ENCODE measurements at places on chromosomes 11 and 22.

- H3K4me3 ChIP-seq, result no peak overlapping the region
- H3K27me3 ChIP-seq, result no peaks in the 10 kb centered on the region
- H3K36me3 ChIP-seq, result no peaks in the 10 kb centered on the region
- ATAC-seq, result peak; percentile 71
- H3K27ac ChIP-seq, result no peak overlapping the region
Observed at GRCh38 chr11:124402326-124402922, 3.6 kb upstream of the OR8B3 start.

GRCh38 chr11:84130646-84131427, 844.7 kb upstream of the CCDC90B start:
- H3K36me3 ChIP-seq, result no peaks in the 10 kb centered on the region
- no peak overlapping the region for H3K27ac ChIP-seq
- no peaks in the 10 kb centered on the region for H3K4me1 ChIP-seq
- no peak for ATAC-seq

- H3K27me3 ChIP-seq, result no peaks in the 10 kb centered on the region
- ATAC-seq, result no peak
- no peak overlapping the region for H3K27ac ChIP-seq
- H3K4me3 ChIP-seq, result no peak overlapping the region
- no peaks in the 10 kb centered on the region for H3K36me3 ChIP-seq
- no peaks in the 10 kb centered on the region for H3K4me1 ChIP-seq
Observed at GRCh38 chr11:122308226-122308625, 192.2 kb upstream of the BLID start.

GRCh38 chr11:65553301-65554001, 4.7 kb downstream of the LTBP3 start:
- H3K27me3 ChIP-seq, result no peaks in the 10 kb centered on the region
- peaks cover 62% of the 10 kb centered on the region for H3K4me1 ChIP-seq
- no peak overlapping the region for H3K27ac ChIP-seq
- H3K36me3 ChIP-seq, result no peaks in the 10 kb centered on the region
- H3K4me3 ChIP-seq, result no peak overlapping the region

- no peak overlapping the region for H3K27ac ChIP-seq
- no peaks in the 10 kb centered on the region for H3K36me3 ChIP-seq
- no peak for ATAC-seq
- no peak overlapping the region for H3K4me3 ChIP-seq
- peaks cover 30% of the 10 kb centered on the region for H3K27me3 ChIP-seq
Observed at GRCh38 chr22:49300241-49300640, 527.4 kb downstream of the BRD1 start.

- H3K4me3 ChIP-seq, result no peak overlapping the region
- no peaks in the 10 kb centered on the region for H3K36me3 ChIP-seq
- peaks cover 7% of the 10 kb centered on the region for H3K27me3 ChIP-seq
Observed at GRCh38 chr22:32920032-32920628, 118.6 kb downstream of the TIMP3 start.

GRCh38 chr11:36426226-36426848, 83.7 kb downstream of the TRAF6 start:
- no peak overlapping the region for H3K4me3 ChIP-seq
- H3K4me1 ChIP-seq, result peaks cover 6% of the 10 kb centered on the region
- peaks cover 19% of the 10 kb centered on the region for H3K27me3 ChIP-seq
- no peak for ATAC-seq

- H3K4me3 ChIP-seq, result peak overlapping the region; percentile 98
- H3K36me3 ChIP-seq, result peaks cover 42% of the 10 kb centered on the region
- peaks cover 40% of the 10 kb centered on the region for H3K4me1 ChIP-seq
- H3K27me3 ChIP-seq, result no peaks in the 10 kb centered on the region
Observed at GRCh38 chr11:62664405-62665074, 470 bp downstream of the C11orf98 start.

DNA sequence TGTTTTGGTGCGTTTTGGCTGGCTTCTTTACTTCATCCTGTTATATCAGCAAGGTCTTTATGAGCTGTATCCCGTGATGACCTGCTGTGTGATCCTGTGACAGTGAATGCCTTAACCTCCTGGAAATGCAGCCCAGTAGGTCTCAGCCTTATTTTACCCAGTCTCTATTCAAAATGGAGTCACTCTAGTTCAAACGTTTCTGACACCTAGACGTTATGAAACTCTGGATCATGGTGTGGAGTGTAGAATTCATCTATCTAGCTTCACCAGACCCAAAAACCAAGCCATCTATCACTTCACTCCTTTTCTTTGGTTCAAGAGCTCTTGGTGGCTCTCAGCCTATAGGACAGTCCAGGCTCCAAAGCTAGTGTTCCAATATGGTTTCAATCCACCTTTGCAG, 28.2 kb upstream of the ZDHHC13 start:
- ATAC-seq, result no peak
- no peak overlapping the region for H3K27ac ChIP-seq
- H3K4me3 ChIP-seq, result no peak overlapping the region
- peaks cover 46% of the 10 kb centered on the region for H3K27me3 ChIP-seq

DNA sequence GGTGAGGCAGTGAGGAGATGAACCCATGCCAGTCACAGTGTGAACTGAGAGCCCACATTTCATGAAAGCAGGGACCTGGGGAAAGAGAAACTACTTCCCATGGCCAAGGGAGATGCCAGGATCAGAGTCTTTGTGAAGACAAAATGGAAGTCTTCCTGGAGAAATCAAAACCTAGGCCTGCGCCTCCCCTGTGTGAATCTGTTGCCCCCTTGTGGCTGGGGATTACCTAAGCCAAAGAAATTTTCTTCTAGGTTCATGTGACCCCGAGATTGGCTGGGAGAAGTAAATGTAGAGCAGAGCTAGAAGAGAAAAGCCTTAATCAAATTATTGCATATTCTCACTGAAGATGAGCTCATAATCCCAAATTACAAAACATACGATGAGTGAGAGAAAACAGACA, 1075.3 kb downstream of the TBC1D22A start:
- H3K27ac ChIP-seq, result no peak overlapping the region
- peaks cover 16% of the 10 kb centered on the region for H3K4me1 ChIP-seq
- H3K27me3 ChIP-seq, result peaks cover 66% of the 10 kb centered on the region
- no peaks in the 10 kb centered on the region for H3K36me3 ChIP-seq
- ATAC-seq, result no peak
- no peak overlapping the region for H3K4me3 ChIP-seq

GRCh38 chr11:133402551-133402950, 129.8 kb downstream of the OPCML start:
- H3K27me3 ChIP-seq, result no peaks in the 10 kb centered on the region
- no peak for ATAC-seq
- H3K27ac ChIP-seq, result no peak overlapping the region
- no peaks in the 10 kb centered on the region for H3K36me3 ChIP-seq
- H3K4me1 ChIP-seq, result no peaks in the 10 kb centered on the region

GRCh38 chr11:69486773-69487291, 5.4 kb downstream of the LINC01488 start:
- no peaks in the 10 kb centered on the region for H3K4me1 ChIP-seq
- no peak overlapping the region for H3K4me3 ChIP-seq
- peaks cover 9% of the 10 kb centered on the region for H3K27me3 ChIP-seq

DNA sequence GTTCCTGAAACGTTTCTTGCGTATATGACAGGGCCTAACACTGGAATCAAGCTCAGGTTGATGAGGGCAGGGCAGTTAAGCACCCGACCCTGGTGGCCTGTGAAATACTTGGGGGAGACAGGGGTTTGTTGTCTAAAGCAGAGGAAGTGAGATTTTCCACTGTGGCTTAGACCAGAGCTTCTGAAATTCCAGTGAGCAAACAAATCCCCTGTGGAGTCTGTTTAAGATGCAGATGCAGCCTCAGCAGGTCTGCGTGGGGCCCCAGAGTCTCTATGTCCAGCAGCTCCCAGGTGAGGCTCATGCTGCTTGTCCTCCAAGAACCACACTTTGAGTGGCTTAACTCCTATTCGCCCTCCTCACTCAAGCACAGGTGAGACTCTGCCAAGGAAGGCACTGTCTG, 39.1 kb upstream of the PRAME start:
- H3K36me3 ChIP-seq, result no peaks in the 10 kb centered on the region
- peak; percentile 41 for ATAC-seq
- H3K27me3 ChIP-seq, result no peaks in the 10 kb centered on the region

DNA sequence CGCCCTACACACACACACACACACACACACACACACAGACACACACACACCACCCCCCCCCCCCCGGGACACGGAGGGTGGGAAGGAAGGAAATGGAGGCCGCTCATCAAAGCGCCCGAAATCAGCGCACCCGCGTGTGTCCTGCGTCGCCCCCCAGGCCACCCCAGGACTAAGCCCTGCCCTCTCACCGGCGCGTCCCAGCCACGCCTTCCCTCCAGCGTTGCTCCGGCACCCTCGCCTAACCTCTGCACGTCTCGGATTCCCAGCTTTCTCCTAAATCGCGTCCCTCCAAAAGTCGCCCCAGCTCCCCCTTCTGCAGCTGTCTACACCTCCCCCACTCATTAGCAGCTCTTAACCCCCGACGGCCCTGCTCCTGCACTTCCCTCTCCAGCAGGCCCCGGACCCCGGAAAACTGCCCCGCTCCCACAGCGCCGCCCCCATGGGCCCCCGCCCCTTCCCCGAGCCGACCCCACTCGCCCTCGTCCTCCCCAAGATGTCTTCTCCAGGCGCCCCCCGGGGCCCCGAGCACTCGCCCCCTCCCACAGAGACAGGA, 557 bp downstream of the PACSIN2 start:
- no peaks in the 10 kb centered on the region for H3K27me3 ChIP-seq
- peaks cover 46% of the 10 kb centered on the region for H3K4me1 ChIP-seq
- H3K27ac ChIP-seq, result peak overlapping the region; percentile 95
- peak; percentile 50 for ATAC-seq

DNA sequence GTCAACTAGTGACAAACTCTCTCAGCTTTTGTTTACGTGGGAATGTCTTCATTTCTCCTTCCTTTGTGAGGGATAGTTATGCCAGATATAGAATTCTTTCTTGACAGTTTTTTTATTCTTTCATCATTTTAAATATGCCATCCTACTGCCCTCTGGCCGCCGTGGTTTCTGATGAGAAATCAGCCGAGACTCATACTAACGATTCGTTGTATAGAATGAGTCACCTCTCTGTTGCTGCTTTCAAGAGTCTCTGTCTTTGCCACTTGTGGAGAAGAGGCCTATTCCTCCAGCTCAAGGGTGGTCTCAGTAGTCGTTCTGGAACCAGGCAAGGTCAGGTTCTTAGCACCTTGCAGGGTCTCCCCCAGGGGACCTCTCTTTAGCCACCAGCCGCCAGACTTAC, 8.0 kb downstream of the MYO7A start:
- no peaks in the 10 kb centered on the region for H3K36me3 ChIP-seq
- H3K27me3 ChIP-seq, result peaks cover 39% of the 10 kb centered on the region
- no peak overlapping the region for H3K27ac ChIP-seq
- no peak overlapping the region for H3K4me3 ChIP-seq
- H3K4me1 ChIP-seq, result no peaks in the 10 kb centered on the region
- no peak for ATAC-seq

DNA sequence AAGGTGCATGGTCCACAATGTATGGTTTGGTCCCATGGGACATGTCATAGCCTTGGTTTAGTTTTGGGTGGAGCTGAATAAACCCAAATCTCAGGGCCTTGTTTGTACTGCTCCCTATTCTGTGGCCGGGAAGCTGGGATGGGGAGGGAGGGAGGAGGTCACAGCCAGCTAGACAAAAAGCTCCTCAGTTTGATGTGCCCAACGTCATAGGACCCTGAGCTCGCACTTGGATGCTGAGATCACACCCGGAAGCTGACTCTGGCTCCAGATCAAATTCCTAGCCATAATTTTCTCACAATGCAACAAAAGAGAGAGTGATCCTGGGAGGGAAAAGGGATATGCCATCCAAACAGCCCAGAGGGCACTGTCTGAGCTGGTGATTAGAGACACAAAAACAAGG, 1.5 kb downstream of the HSPB2 start:
- no peak overlapping the region for H3K27ac ChIP-seq
- no peaks in the 10 kb centered on the region for H3K4me1 ChIP-seq
- ATAC-seq, result no peak
- peaks cover 75% of the 10 kb centered on the region for H3K27me3 ChIP-seq
- H3K4me3 ChIP-seq, result no peak overlapping the region

DNA sequence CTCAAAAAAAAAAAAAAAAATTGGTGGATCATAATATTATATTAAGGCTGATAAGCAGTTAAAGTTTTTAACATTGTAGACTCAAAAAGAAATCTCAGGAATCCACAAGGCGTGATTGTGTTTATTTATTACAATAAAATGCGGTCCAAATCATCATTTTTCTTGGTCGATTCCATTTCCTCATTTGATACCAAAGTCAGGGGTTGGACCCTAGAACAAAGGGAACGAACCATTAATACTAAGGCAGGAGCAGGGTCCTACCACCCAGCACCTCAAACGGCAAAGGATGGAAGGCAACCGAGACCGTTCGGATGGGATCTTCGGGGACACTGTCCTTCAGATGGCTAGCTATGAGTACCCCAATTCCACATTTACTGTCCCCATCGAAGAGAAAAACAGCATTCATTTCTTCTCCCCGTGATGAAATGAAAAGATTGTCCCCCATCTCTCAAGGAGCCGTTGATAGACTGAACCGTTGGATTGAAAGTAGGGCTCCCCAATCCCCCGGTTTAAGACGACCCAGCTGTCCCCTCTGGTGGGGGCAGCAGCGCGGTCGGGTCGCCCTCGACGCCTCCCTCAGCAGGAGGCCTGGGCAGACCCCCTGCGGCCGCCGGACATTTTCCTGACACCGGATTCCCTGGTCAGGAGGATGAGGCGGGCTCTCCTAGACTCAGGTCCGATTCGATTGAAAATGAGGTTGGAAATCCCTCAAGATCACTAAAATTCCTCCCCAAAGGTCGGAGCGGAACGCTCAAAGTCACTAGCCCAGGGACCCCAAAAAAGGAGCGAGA, 607 bp downstream of the DMC1 start:
- H3K36me3 ChIP-seq, result no peaks in the 10 kb centered on the region
- H3K4me3 ChIP-seq, result peak overlapping the region; percentile 90
- peak; percentile 1 for ATAC-seq
- H3K27me3 ChIP-seq, result no peaks in the 10 kb centered on the region
- H3K4me1 ChIP-seq, result peaks cover 17% of the 10 kb centered on the region

DNA sequence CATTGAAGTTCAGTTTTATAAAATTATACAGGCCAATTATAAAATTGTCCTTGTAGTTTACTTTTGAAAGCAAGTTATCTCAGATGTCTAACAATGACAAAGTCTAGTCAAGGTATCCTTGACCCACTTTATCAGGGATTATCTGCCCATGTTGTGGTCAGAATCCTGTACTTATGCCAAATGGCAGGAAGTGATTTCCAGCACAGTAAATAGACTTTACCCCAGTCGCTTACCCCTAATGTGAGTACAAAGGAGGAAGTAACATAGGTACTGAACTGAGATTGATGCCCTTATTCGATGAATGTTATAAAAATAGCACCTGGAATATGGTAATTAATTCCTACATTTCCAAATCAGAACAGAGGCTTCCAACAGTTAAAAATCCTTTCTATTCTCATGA, 355.7 kb downstream of the CNTN5 start:
- H3K27me3 ChIP-seq, result no peaks in the 10 kb centered on the region
- ATAC-seq, result no peak
- no peak overlapping the region for H3K27ac ChIP-seq
